Anterior cingulate cortex (tissue), 58 donors: ENCODE measurements at places on chromosomes 2 and 18.

DNA sequence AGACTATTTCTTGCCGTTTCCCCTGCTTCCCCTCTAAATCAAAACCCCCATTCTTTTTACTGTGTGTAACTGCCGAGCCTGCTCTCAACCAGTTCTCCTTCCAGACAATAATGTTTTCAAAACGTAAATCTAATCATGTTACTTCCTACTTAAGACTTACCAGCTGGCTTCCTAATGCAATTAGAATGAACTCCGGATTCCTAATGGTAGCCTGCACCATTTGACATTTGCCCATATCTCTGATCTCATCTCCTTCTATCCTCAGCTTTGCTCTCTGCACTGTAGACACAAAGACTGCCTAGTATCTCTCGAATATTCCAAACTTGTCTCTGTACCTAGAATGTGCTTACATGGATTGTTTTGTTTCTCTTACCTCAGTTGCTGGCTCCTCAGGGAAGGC, 12.9 kb downstream of the TTL start:
- no peak for DNase-seq

GRCh38 chr2:187148059-187148714, 299.2 kb upstream of the ZSWIM2 start:
- DNase-seq = no peak

DNA sequence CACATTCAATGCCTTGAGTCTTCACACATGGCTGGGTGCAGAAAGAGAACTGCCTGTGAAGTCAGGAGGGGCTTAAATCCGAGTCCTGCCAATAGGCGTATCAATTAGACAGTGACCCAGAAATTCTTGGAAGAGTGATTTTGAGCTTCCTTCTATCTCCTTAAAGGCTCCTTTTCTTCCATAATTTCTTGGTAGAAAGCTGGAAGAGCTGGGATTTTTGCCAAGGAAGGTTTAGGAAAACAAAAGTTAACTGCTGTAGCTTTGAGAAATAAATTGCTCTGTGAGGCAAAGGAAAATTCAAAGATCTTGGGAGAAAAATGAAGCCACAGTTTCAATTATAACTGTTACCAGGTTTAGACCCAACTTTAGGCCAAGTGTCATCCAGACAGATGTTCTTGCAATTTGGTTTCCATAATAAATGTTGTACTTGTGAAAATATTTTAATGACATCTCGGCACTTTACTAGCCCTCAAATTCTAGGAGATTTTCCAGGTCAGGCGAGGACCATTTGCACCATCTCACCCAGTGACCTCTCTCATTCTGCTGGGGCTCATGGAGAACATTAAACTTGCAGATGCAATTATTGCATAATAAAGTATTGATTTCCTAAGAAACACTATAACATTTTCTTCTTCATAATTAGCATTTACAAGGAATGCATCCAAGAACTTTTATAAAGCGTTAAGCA, 329.7 kb upstream of the MEIS1 start:
- DNase-seq = no peak

DNA sequence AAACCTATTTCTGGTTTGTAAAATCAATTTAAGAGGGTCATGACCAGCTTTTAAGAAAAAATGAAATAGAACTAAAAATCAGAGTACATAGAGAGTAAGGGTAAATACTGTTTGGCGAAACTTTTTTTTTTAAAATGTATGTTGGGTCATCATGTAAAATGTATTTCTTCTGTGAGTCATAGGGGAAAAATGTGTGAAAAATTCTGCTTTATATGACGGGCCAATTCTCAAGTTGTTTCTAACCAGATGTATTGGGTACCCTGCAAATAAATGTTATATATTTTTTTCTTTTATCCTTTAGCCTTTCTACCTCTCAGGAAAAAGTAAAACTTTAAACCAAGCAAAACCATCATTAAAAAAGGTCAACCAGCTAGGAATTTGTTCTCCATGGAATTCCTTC, 13.9 kb downstream of the AFTPH start:
- no peak for DNase-seq

DNA sequence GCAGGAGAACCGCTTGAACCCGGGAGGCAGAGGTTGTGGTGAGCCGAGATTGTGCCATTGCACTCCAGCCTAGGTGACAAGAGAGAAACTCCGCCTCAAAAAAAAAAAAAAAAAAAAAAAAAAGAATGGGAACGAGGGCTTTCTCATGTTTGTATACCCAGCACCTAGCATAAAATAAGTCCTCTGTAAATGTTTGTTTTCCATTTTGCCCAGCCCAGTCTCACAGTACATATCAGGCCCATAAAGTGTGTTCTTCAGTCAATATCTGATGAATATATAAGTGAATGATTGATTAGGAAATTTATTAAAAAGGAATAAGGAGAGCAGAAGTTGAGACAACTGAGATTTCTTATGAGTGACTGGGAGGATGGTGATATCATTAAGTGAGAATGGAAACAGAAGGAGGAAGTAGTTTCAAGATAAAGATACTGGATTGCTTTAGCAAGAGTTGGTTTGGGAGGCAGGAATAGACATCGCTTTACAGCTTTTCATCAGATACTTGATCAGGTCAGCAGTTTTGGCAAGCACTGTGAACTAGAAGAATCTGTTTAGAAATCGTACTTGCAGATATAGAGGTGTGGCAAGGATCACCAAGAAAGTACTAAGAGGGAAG, 327.5 kb downstream of the KIAA1328 start:
- no peak for DNase-seq

GRCh38 chr18:79625195-79625923, 54.2 kb upstream of the CTDP1 start:
- DNase-seq = no peak

- no peak for DNase-seq
Measured at GRCh38 chr2:83191316-83191715, 1267.8 kb downstream of the SUCLG1 start.

- DNase-seq = no peak
Measured at GRCh38 chr2:143649226-143649740, 520.1 kb downstream of the ARHGAP15 start.

- no peak for DNase-seq
Measured at GRCh38 chr18:23578891-23579653, 7.2 kb downstream of the NPC1 start.

DNA sequence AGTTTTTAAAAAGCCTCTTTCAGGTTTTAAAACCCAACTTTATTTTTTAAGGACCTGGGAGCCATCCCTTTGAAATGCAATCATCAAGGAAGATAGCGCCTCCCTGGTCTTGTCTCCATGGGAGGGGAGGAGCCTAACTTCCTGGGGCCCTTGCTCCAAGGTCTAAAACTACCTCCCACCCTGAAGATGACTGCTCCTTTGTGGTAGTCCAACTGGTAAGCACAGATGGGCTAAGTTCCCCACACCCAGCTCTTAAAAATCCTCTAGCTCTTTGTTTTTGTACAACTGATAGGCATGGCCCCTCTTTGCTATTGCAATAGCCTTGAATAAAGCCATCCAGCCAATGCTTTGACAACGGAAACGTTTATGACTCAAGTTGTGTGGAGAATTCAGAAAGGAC, 716.8 kb downstream of the CBLN2 start:
- DNase-seq = no peak

GRCh38 chr2:30115981-30116285, 30.9 kb upstream of the YPEL5 start:
- no peak for DNase-seq

GRCh38 chr2:33796511-33796910, 197.4 kb upstream of the FAM98A start:
- DNase-seq = no peak
